Activated B cell treated with CpG ODN at 0.5 μM for 24 hours (primary cell): ENCODE measurements at places on chromosomes 4 and X. TPM values are rescaled to one million over a fixed set of nuclear protein-coding genes. Genes with fewer than 3 reads are reported as not detected.

Gene DEFB131A
- total RNA-seq: not detected in 2 replicates

- no peak for DNase-seq
Measured at GRCh38 chrX:119899125-119899524, 3.4 kb downstream of the AKAP14 start.

Gene ATP1B4
- total RNA-seq: not detected in 2 replicates

- no peak for DNase-seq
Measured at GRCh38 chr4:159153669-159154068, 50.8 kb downstream of the RAPGEF2 start.

DNA sequence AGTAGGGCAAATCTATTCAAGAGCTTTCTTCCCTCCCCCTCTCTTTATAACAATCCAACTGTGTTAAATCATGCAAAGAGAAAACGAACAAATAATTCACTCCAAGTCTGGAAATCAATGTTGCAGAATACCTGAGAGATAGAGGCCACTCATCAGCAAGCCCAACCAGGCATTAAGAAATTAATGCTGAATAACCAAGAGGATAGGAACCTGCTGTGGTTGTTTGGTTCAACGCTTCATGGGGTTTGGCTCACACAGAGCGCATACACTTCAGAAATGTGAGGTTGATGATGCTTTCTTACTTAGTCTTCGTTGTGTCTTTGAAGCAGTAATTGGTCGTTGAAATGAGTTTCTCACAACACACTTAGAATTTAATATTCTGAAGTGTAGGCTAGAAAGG lies 1540.0 kb upstream of the PABPC4L start:
- DNase-seq: no peak

Gene GAGE12J
- not detected in 2 replicates for total RNA-seq

- DNase-seq: no peak
Measured at GRCh38 chr4:52996261-52997131, 134.4 kb downstream of the RASL11B start.

DNA sequence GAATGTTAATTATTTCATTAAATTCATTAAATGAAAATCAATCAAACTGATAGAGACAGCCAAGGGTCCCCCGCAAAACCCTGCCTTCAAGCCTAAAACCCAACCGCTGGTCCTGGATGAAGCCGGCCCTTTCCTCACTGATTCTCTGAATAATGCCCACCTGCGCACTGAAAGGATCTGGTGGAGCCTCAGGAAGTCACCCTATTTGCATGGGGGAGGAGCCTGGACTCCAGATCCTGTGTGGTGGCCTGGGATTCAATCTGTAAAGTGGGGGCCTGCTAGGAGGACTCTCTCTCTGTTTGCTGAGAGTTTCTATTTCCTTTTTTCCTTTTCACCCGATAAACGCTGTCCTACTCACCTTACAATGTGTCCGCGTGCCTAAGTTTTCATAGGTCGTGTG lies 97.9 kb upstream of the ADAMTS3 start:
- no peak for DNase-seq

Gene ADGRG2
- total RNA-seq: not detected in 2 replicates

DNA sequence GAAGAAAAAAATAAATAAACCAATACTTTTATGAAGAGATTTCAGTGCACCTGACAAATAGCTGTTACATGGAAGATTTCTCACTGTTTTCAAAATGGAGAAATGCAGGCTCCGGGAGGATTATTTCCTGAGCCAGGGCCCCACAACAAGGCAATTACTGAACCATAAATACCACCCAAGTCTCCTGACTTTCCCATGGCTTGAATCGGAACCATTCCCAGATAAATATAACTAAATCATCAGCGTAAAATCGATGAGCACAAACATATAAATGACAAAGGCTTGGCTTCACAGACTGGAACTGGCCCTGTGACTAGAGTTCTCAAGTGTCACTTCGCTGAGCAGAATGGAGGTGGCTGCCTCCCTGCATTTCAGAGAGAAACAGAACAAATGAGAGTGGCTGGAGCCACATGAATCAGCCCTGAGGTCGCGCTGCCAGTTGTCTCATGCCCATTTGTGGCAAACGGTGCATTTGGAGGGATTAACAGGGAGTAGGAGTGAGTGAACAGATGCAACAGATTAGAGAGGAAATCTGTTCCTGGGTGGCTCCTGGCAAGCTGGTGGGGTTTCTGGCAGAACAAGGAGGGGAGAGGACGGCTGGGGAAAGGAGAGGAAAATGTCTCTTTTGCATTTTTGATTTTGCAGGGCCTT lies 57.3 kb upstream of the STIM2 start:
- no peak for DNase-seq

GRCh38 chr4:169151671-169152070 lies 119.1 kb downstream of the SH3RF1 start:
- DNase-seq: no peak

DNA sequence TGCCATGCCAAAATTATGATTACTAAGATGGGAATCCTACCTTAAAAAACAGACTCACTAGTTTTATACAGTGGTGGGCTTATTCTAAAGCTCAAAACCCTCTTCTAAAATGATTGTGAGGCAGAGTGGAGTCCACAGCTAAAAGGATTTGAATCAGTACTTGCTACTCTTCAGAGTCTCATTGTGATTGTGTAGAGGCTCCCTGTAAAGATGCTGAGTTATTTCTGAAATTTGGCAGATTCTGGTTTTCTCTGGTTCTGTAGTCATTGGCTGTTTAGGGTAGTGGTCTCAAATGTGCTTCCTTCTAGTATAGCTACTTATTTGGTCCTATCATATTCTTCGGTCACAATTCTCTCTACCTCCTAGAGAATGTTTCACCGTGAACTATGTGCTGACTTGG lies 104.1 kb downstream of the FBXW7 start:
- DNase-seq: no peak

DNA sequence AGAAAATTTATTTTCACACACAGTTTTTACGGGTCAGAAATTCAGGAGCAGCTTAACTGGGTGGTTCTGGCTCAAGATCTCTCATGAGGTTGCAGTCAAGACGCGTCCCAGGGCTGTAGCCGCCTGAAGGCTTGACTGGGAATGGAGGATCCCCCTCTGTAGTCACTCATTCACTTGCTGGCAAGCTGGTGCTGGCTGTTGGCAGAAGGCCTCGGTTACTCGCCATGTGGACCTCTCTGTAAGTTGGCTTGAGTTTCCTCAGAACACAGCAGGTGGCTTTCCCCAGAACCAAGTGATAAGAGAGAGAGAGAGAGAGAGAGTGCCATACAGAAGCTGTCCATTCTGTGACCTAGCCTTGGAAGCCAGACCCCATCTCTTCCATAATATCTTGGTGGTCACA lies 132.8 kb downstream of the DCLK2 start:
- no peak for DNase-seq

GRCh38 chr4:156606554-156607477 lies 364.8 kb downstream of the PDGFC start:
- no peak for DNase-seq

DNA sequence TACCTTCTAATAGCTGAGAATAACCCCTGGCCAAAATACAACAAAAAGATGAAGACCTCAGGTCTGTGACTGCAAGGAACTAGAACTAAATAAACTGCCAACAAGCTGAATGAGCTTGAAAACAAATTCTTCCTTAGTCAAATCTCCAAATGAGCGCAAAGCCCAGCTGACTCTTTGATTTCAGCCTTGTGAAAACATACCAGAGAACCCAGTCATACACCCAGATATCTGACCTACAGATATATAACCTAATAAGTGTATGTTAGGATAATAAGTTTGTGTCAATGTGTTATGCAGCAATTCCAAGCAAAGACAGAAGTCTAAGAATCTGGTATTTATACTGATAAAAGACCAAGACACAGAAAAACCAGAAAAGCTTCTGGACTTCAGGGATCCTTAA lies 38.0 kb upstream of the ADGRL3 start:
- no peak for DNase-seq

Gene GAGE12F
- total RNA-seq: not detected in 2 replicates

DNA sequence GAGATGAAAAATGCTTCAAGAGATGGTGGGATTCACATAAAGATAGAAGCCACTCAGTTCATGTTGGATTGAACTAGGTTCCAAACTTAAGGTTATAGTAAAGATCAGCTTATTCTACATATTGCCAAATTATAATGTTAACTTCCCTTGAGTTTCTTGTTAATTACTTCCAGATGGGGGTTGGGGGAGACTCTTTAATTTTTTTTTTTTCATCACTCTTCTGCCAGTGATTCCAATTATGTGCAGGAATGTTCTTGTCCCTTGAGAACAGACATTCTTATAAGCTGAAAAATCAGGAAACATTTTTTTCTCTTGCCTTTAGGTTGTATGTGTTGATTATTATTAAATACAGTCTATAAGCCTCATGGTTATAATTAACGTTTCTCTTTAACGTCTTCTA lies 30.0 kb downstream of the MND1 start:
- no peak for DNase-seq

Gene UGT2B10
- not detected in 2 replicates for total RNA-seq

Gene SHROOM3
- 0.55 and 0.66 TPM in 2 replicates for total RNA-seq

DNA sequence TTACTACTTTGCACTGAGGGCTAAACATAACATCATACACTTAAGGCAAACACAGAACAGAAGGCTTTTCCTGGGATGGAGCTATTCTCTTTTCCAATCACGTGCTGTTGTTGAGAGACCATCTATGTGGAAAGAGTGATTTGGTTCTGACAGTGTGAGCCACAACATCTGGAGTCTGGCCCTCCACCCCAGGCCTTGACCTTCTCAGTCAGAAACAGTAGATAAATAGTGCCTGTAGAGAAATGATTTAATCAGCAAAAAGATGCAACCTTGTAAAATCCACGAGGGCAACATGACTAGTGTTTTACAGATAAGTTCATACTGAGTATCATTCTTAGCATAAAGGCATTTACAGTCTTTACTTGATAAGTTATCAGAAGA lies 10.8 kb upstream of the SFRP2 start:
- no peak for DNase-seq

DNA sequence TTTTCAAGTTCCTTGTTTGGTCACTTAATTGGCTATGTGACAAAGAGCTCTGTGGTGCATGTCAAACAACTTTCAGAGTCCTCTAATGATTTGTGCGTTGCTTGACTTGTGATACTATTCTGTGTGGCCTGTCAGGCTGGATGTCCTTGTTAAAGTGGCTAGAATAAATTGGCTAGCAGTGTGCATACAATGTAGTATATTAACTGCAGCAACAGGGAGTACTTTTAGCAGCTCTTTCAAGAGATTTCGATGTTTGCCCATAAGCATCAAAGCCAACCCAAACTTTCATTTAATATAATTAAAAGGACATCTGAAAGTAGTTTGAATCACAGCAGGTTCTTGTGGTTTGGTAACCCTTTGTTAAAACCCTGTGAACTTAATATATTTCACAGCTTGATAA lies 718.9 kb downstream of the ADGRL3 start:
- DNase-seq: no peak

DNA sequence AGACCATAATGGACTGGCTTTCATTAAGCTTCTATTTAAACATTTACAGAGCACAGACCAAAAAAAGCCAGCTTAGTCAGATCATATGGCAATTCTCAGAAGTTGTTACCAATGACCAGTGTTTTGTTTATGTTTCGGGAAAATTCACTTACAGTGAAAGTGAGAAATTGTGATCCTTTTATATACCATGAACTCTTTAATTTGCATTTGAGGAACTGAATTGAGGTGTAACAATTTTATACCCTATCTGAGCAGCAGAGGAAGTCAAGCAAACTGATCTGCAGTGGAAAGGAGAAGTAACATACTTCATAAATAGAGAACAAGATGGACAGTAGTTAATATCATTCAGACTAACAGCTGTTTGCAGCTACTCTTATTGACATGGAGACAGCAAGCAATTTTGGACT lies 97.1 kb downstream of the TMA16 start:
- DNase-seq: no peak

- DNase-seq: no peak
Measured at GRCh38 chrX:134746410-134746785, 88.1 kb upstream of the PLAC1 start.

DNA sequence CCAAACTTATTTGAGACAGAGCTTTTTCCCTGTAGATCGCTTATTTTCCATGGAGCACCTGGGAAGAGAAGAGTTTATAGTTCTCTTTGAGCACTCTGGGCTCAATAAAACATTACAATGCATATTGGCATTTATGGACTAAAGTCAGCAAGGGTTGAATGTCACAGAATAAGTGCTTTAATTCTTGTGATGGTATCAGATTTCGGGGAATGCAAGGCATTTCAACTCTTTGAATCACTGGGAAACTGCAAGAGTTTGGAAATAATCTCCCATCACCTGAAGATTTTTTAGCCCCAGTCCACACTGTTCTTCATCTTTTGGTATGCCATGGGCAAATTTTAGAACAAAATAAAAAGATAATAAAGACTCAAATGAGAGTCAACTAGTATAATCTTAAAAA lies 111.5 kb upstream of the WDFY3 start:
- DNase-seq: no peak
